8988T (cell line): ENCODE measurements at places on chromosomes 6 and 20.

GRCh38 chr6:18527836-18528743 is 140.9 kb downstream of the RNF144B start:
- DNase-seq, result no peak

DNA sequence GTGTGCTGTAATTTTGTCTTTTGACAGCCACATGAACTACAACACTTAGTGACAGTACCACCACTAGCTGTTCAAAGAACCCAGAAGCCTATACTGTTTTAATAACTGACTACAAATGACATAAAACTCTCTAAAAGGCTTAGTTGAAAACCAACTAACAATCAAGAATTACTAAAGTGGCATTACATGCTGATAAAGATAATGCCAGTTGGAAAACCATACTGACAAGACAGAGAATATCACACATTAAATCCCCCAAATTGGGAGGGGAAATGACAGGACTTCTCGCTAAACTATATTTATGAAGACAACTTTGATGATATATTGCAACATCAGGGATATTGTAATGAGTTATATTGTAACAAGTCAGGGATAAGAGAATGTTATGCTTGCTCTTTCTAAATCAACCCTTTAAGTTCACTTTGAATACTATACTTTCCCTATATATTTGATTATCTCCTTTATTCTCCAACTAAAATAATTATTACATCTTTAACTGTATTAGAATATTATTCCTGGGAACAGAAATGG is 6.2 kb downstream of the NCOA5 start:
- DNase-seq, result no peak

GRCh38 chr20:46487628-46488027 is 25.7 kb downstream of the ZNF334 start:
- DNase-seq, result no peak

GRCh38 chr20:7926323-7926722 is 13.9 kb downstream of the HAO1 start:
- DNase-seq, result no peak

DNA sequence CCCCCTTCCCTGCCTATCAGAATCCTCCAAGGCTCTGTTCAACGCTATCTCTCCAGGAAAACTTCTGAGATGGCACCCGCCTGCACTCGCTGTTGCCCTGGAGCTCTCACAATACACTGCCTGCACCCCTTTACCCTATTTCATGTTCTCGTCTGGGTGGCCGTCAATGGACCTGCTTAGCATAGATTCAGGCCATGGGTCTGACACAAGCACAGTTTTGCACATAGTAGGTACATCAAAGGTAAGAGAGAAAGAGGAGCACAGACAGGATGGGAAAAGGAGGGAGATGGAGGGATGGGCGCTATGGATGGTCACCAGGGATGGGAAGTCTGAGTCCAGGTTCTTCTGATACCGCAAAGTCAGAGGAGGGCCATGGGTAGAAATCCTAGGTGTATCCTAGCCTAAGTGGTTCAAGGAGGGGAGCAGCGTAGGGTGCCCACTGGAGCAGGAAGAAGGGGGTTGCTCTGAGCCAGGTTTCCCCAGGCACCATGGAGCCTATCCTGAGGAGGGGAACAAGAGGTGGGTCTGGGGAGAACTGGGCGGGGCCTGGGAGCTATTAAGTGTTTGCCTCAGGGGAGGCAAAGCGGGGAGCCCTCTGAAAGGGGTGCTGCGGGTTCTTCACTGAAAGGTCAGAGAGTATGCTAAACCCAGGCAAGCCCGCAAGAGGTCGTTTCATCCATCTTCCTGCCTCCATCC is 89.3 kb downstream of the MRPL14 start:
- no peak for DNase-seq

DNA sequence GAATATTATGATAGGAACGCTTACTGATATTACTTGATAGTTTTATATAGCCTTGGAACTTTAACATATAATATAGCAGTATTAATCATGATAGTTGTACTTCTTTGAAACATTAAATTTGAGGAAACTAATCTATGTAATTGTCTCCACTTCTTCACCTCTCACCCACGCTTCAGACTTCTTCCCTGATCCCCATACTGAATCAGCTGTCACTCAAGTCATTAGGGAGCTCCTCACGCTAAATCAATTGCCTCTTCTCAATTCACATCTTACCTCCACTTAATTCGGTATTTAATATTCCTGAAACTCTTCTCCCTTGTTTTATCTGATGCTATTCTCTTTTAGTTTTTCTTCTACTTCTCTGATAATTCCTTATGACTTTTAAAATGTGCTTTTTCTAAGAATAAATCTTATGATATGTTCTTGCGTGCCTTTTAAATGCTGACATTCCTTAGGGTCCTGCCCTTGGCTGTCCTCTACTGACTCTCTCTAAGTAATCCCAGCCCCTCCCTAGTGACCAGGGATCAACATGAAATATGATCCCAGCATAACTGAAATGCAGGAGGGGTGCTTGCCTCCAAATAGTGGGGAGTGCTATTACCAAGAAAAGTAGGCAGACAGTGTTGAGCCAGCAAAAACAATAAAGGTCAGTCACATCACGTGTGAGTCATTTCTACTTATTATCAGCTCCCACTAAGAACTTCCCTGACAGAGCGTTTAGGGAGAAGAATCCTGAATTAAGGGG is 9.9 kb downstream of the ANKRD66 start:
- no peak for DNase-seq
